ENCODE measurements at places on chromosomes 3 and 15.
A peak's percentile ranks its signal among the peaks of the same experiment; 100 is the strongest.

GRCh38 chr3:12479919-12480427, 4.3 kb upstream of the TSEN2 start:
- no peak for DNase-seq

- DNase-seq: peak; percentile 46
Observed at GRCh38 chr15:64842986-64843561, 1.4 kb downstream of the PLEKHO2 start.

DNA sequence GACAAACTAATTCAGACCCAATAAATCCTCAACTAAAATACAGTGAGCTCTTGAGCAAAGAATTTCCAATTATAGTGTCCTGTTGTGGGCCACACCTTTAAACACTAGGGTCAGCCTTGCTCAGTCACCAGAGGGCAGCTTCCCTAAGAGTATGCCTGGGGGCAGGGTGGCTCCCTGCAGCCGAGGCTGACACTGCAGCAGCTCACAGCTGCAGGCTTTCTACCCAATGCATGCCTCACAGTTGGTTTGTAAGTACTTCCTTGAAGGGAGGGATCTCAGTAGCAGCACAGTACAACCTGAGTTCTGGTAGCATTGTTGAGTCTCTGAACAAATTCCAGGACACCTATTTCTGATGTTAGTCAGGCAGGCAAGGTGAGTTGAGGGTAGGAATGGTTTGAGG, 335.6 kb downstream of the TUSC7 start:
- DNase-seq: no peak

DNA sequence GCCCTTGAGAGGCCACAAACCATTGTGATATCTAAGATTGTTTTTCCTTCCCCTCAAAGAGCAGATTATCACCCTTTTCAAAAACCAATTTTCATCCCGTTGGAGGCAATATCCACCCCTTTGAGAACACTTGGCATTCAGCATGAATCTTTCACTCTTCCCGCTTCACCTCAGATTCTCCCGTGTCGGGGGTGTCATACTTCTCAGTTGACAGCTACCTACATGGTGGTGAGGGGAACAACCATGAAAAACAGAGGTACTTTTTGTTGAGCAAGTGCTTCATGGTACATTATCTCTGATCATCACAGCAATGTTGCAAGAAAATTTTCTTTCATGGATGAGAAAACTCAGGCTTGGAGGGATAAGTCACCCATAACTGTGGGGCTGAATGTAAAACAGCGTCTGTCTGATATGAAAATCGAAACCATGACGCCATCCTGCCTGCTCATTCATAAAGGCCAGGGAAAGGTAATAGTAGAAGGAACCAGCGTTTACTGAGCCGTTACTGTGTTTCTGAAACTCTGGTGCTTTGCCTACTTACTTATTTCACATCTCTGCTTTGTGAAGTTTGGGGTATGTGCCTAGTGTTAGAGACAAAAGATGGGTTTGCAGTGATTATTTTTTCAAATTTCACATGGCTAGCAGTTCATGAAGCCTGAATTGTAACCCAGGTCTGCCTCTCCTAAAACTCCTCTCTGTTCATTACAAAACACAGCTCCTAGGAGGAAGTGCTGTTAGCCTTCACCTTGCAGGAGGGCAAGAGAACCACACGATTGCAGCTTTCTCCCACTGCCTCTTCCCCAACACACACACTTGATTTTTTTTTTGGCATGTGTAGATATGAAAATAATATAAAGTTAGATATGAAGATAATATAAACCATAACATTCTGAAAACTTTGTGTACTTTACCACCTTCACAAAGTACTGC, 35.4 kb downstream of the SV2B start:
- peak; percentile 76 for DNase-seq

DNA sequence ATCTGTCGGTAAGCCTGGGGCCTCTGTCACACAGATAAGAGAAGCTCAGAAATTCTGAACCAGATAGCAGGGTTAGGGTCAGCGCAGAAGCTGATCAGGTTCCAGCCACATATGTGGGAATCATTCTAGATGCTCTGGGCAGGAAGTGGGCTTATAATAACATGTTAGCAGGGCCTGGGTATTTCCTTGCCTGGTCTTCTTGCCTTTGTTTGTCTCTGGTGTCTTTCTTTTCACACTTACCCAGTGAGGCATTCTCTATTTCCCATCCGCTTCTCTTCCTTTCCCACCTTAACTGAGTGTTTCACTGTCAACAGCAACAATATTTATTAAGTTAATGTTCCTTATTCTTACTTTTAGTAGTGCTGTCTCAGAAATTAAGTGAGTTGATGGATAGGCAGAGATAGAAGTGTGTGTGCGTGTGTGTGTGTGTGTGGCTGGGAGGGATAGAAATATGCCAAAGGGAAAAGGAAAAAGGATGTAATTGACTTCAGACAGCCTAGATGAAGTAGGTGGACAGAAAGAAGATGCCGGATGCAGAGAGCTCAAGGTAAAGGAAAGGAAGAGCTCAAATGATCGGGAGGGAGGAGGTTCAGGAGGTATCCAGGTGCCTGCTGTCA, 2.0 kb downstream of the PLA1A start:
- DNase-seq: no peak

GRCh38 chr3:130816561-130817445, 70.2 kb upstream of the PIK3R4 start:
- DNase-seq: no peak

- DNase-seq: no peak
Observed at GRCh38 chr15:73596174-73596573, 37.0 kb downstream of the NPTN start.

DNA sequence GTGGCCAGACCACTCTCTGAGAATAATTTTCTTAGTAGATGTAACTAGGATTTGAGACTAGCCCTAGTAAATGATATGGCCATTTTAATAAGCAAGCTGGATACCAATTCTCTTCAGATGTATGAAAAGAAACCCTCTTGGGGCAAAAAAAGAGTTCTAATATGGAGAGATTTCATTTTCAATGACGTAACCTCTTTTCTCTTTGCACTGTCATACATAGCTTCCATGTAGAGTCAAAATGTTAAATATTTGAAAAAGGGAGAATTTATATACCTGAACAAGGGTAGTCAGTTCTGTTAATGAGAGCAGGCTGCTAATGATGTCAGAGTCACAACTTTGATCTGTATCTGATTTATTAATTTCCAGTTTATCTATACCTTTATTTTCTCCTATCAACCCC, 120.0 kb downstream of the KBTBD8 start:
- no peak for DNase-seq

GRCh38 chr3:58639842-58640241, 26.7 kb downstream of the FAM3D start:
- DNase-seq: no peak

DNA sequence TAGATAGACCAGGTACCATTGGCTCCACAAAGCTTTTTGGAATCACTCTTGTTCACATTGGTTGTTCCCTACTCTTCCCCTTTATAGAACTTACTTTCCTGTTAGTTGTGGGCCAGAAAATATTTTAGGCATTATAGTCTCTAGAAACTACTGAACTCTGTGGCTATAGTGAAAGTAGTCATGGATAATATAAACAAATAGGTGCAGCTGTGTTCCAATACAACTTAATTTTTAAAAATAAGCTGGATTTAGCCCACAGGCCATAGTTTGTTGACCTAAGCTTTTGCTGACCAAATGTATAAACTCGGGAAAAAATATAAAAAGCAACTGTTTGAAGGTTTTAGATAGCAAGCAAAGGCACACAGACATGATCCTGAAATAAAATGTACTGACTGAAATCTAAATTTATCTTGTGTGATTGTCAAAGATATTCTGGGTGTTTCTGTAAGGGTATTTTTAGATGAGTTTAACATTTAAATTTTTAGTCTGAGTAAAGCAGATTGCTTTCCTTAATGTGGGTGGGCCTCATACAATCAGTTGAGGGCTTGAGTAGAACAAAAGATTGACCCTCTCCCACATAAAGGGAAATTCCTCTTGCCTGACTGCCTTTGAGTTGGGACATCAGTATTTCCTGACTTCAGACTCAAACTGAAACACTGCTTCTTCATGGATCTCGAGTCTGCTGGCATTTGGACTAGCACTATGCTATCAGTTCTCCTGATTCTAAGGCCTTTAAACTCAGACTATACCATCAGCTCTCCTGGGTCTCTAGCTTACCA, 13.2 kb downstream of the IQCB1 start:
- DNase-seq: no peak

- no peak for DNase-seq
Observed at GRCh38 chr3:67421912-67422311, 232.5 kb downstream of the SUCLG2 start.

DNA sequence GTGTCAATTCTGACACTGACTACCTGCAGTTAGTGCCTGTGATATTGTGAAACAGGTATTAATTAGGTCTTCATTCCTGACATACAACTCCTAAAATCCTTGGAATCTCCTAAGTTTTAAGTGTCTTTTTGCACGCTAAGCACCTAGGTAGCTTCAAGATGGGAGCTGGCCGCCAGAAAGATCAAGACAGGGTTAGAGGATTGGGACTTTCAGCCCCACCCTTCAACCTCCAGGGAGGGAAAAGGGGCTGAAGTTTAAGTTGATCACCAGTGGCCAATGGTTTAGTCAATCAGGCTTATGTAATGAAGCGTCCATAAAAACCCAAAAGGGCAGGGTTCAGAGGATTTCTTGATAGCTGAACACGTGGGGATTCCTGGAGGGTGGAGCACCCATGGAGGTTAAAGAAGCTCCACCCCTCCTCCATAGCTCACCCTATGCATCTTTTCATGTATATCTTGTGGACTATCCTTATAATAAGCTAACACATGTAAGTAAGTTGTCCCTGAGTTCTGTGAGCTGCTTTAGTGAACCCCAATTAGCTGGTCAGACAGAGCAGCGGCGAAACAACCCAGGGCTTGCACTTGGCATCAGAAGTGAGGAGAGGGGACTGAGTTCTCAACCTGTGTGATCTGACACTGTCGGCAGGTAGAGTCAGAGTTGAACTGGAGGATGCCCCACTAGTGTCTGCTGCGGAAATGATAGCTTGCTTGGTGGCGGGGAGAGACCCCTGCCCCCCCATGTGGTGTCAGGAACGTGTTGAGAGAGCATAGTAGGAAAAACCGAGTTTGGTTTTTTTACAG, 12.8 kb upstream of the SRP14 start:
- no peak for DNase-seq

DNA sequence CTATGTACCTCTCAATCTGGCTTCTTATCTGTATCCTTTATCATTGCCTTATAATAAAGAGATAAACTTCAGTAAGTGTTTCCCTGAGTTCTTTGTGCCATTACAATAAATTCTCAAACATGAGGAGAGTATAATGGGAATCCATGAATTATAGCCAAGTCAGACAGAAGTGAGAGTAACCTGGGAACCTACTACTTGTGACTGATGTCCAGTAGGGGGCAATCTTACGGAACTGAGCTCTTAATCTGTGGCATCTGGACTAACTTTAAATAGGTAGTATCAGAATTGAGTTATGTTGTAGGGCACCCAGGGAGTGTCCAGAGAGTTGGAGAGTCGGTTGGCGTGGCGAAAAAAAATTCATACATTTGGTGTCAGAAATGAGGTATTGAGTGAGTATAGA, 542.6 kb downstream of the ZBBX start:
- no peak for DNase-seq

GRCh38 chr15:34673241-34673640, 81.6 kb downstream of the GJD2 start:
- no peak for DNase-seq

DNA sequence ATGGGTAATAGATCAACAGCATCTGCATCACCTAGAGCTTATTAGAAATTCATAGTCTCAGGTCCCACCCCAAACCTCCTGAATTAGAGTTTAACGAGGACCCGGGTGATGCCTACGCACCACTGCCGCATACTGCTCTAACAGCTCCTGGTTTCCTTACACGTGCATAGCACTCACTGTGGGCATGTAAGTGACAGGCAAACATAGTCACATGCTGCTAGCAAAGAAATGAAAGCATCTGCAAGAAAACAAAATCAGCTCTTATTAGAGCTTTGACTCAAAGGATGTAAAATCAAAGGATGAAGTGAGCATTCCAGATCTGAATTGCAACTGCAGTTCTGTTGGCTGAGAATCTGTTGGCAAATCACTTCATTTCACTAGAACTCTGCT, 19.1 kb upstream of the RIOX2 start:
- DNase-seq: no peak

DNA sequence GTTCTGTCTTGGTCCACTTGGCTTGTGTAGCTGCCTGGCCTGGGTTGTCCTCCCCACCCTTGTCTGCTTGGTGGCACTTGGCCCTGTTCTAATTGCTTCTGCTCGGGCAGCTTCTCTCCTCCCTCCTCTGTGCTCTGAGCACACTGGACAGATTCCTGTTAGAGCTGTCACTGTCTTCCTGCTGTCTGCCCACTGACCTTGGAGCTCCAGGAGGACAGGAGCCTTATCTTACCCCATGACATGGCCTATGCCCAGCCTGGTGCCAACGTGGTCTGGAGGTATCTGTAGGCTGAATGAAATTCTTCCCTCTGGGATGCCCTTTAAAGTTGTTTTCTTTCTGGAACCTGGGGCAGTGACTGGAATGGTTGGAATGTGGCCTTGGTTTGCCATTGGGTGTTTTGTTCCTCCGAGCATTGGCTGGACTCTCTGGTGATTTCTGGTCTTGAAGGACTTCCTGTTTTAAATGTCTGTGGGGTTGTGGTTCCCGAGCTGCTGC, 94.1 kb downstream of the FAM43A start:
- no peak for DNase-seq

DNA sequence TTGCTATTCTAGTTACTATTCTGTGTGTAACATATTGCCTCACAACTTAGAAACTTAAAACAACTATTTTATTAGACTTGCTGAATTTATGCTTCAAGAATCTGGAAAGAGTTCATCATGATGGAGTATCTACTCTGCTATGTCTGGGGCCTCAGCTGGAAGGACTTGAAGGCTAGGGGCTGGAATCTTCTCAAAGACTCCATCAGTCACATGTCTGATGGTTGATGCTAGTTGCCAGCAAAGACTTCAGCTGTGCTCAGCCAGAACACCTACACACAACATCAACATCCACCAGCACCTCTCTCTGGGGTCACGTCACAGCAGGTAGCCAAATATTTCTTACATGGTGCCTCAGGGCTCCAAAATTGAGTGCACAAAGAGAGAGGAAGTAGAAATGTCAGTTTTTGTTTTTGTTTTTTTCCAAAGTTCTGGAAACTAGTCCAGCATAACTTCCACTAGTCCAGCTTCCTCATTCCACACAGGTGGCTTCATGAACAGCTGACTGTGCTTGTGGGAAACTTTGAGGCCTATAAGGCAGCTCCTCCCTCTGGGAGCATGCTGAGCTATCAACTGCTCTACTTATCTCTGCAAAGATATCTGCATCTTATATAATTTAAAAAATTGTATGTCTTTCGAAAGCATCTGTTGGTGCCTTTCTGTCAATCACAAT, 325.4 kb upstream of the AGTR1 start:
- DNase-seq: no peak

GRCh38 chr15:63855735-63856134, 22.0 kb upstream of the HERC1 start:
- DNase-seq: no peak

GRCh38 chr3:163768048-163768447, 1310.2 kb downstream of the SI start:
- DNase-seq: no peak

All from NCI-H526 (cell line).